ENCODE measurements at places on chromosomes 12 and 14.

DNA sequence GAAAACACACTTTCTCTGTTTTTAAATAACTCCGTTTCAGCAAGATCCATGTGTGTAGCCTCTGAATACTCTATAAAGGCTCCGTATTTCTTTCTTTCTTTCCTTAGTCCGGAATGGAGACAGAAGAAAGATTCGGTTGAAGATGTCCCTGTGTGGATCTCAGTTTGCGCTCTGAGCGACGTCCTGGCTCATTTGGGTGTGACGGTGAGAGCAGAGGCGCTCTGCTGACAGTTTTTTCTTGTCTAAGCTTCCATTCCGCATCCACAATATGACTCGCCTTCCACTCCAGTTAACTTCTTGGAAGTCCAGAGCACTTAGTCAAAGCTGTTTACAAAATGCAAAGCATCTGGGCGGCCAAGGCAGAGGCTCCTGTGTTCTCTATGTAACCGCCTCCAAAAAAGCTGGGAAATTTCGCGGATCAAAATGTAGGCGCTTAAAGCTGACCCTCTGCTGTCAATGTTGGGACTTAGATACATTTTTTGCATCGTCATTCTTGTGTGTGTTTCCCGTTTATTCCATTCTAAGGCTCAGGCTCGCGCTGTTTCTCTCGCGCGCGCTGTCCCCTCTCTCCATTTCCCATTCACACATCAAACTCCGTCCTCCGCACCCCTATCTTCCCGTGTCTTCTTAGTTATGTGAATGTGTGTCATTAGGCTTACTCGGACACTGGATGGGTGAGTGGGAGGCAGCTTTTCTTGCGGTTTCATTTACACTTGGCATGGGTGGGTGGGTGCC, 880 bp upstream of the FLRT2 start:
- peak; percentile 67 for DNase-seq

- DNase-seq, result no peak
Measured at GRCh38 chr14:59134307-59134706, 54.2 kb upstream of the DAAM1 start.

GRCh38 chr12:115072712-115073111, 388.7 kb upstream of the TBX3 start:
- no peak for DNase-seq

DNA sequence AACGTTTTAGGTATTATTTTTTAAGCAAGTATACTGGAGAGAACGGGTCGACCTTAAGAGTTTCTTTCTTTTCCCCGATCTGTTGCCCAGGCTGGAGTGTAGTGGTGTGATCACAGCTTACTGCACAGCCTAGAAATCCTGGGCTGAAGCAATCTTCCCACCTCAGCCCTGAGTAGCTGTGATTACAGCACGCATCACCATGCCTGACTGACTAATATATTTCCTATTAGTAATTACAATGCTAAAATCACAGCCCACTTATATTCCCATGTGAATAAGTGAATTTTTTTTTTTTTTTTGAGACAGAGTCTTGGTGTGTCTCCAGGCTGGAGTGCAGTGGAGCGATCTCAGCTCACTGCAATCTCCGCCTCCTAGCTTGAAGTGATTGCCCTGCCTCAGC, 50.4 kb downstream of the DICER1 start:
- DNase-seq, result no peak

- DNase-seq, result no peak
Measured at GRCh38 chr12:69655616-69656340, 43.3 kb downstream of the BEST3 start.

DNA sequence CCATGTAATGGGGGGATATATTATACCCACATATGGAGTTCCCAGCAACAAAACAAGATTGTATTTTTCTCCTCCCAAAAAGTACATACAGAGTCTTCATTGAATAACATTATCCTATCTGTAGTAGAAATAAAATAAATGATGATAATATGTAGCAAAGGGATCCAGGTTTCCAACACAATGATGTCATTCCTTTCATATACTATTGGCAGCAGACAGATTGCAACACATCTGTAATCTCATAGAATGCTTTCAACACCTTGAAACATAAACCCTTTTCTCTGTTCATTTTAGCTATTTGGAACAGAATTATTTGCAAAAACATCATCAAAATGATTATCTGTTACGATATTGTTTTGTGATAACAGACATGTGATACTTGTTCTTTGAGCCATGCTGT, 317.6 kb downstream of the DPF3 start:
- no peak for DNase-seq

DNA sequence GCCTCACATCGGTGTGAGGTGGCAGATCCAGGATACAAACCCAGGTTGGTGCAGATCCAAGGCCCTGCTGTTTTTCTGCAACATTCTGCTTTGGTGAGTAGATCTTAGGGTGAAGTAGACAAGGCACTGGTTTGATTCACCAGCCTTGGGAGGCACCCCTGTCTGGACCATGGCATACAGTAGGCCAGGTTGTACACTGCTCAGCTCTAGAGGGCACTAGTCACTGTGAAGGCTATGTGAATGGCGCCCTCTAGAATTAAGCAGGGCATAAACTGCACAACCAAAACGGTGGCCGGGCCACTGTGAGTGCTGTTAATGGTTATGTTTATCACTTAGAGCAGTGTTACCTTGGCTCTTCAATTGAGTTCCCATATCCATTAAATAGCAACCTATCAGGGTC, 280.6 kb upstream of the PWP1 start:
- no peak for DNase-seq

- DNase-seq, result no peak
Measured at GRCh38 chr14:37060496-37061260, 111.7 kb downstream of the SLC25A21 start.

GRCh38 chr12:50986966-50987737, 34.8 kb downstream of the HIGD1C start:
- peak; percentile 49 for DNase-seq

DNA sequence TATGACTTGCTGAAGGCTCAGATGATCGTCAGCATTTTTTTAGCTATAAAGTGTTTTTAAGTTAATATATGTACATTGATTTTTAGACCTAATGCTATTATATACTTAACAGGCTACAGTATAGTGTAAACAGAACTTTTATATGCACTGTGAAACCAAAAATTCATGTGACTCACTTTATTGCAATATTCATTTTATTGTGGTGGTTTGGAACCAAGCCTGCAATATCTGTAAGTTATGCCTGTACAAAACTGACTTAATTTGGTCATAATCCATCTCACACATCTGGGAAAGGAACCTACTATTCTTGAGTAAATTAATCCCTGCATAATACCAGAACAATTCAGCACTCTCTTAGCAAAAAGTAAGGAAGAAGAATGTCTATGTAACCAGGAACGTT, 390.7 kb downstream of the SYT1 start:
- DNase-seq, result no peak

DNA sequence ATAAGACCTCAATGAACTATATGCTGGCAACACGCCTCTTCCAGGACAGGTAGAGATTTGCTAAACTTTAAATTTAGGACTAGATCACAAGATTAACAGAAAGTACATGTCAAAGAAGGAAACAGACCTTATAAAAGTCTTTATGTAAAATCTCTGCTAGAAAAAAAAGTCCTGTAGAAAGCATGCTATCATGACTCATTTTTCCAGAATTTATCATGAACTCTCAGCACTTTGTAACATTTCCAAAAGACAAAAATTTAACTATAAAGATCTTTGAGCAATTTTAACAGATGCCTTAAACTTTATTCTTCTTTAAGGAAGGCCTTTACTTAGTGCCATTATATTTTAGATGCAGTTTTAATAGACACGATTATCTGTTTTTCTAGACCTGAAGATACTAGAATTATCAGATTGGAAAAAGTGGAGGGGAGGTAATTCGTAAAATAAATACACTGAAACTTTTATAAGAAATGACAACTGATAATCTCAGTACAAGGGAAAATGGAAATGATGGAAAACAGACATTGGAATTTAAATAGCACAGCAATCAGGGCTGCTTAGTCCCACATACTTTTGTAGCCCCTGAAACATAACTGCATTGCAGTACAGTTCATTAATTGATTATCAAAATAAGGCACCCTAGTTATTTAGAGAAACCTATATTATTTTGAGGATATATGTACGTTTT, 92.0 kb downstream of the TTLL5 start:
- no peak for DNase-seq

DNA sequence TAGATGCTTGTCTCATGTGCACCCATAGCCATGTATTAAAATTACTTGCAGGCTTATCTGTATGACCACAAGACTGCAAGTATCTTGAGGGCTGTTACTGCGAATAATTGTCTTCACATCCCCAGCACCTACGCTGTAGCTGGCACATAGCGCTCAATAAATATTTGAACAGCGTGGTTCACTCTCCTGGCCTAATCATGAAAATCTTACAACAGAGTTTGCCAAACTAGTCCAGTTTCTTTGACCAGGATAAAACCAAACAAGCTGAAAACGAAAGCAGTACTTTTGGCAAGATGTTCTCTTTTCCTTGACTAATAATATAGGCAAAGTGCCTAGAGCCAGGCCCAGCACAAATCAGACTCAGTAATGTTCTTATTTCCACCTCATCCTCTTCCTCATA, 106.7 kb downstream of the RPS29 start:
- no peak for DNase-seq

DNA sequence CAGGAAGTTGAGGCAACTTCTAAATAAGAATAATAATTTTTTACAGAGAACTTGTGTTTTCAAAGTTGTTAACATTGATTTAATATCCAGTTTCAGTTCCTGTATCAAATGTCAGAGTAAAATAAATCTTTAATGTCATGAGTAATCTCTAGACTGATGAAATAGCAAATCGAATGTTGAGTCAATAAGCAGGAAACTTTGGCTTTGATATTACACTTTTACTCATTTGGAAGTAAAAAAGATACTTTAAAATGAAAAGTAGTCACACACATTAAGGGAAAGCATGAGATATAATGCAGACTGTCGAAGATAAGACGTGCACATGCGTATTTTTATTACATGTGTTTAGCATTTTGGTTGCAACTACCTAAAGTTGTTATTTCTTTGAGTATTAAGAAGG, 78.2 kb upstream of the PTGDR start:
- no peak for DNase-seq

- no peak for DNase-seq
Measured at GRCh38 chr12:110330544-110330943, 49.5 kb downstream of the ATP2A2 start.

DNA sequence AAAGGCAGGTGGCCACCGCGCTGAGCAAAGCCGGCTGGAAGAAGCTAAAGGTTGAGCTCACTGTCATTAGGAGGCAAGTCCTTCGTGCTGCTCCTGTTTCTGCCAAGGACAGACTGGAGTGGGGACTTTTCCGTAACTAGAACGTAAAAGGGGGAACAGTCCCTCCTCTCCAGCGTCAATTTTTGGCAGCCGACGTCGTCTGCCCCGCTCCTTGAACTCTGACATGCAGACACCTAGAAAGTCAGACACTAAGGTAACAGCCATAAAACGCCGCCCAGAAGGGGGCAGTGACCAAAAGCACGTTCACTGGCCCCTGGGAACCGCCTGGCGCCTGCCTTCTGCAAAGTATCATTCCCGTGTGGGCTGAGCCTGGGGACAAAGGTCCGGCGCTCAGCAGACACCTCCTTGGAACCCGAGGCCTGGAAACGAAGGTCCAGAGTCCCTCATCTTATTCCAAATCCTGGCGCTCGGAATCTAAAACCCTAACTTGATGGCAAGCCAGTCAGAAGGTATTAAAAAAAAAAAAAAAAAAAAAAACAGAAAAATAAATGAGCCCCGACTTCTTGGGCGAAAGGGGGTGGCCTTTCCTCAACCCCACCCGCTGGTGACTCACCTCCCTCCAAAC, 1.1 kb upstream of the LRP1 start:
- DNase-seq, result peak; percentile 62

GRCh38 chr14:71539650-71540285, 392.5 kb upstream of the RGS6 start:
- no peak for DNase-seq

GRCh38 chr12:611721-612120, 51.5 kb downstream of the NINJ2 start:
- DNase-seq, result no peak

DNA sequence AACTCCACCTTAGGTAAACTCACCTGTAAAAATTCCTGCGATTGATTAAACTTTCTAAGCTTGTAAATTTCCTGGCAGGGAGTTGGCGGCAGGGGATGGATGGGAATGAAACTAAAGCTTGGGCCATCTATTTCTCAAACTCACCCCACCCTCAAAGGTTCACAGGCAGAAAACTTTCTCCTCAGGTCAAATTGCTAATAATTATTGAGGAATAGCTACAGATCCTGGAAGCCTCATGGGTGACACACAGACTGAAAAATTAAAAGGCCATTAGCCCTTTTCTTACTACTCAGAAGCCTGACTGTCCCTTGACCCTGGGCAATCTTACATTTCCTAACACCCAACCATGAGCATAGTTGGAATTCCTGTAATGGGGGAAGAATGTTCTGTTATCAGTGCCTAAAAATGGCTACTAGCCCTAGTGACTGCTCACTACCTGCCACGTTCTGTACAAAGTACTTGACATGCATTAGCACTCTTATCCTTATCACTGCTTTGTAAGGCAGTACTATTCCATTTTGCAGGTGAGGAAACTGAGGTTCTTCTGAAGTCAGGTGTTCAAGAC, 12.4 kb upstream of the SYNDIG1L start:
- DNase-seq, result no peak

GRCh38 chr12:58513301-58513834, 406.9 kb downstream of the LRIG3 start:
- no peak for DNase-seq

DNA sequence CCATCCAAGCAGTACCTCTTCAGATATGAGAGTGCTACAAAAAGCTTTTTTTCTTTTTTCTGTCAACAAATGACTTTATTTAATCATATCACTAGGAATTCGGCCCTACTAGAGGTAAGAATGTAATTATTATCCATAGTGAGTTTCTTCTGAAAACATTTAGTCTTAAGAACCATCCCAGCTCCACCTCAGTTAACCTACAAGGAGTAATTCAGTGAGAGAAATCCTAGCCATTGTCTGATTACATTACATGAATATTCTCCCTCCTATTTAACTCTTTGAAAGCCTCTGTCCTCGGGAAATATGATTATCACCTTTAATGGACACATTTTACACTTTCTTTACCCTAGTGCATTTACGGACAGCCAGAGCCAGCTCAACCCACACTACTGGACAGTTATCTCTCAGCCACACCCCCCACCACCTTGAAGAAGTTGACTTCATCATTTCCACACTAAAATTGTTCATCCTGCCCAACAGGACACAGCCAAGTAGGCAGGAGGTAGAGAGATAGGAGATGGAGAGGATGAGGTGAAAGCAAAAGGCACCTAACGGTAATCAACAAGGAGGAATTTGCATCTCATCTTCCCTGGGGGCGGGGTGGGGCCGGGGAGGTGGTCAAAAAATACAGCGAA, 1.3 kb downstream of the PPFIA2 start:
- DNase-seq, result no peak

GRCh38 chr12:95339086-95339788, 121.6 kb downstream of the VEZT start:
- no peak for DNase-seq

- DNase-seq, result no peak
Measured at GRCh38 chr12:39199351-39199750, 243.6 kb downstream of the KIF21A start.

GRCh38 chr12:113237748-113238147, 16.5 kb downstream of the TPCN1 start:
- DNase-seq, result no peak

- no peak for DNase-seq
Measured at GRCh38 chr12:39442831-39443080, 164 bp downstream of the KIF21A start.
